ENCODE measurements at places on chromosomes 13 and 19. TPM values are rescaled to one million over a fixed set of nuclear protein-coding genes. Genes with fewer than 3 reads are reported as not detected.

Gene LYL1
- polyA plus RNA-seq: 2.4 TPM

DNA sequence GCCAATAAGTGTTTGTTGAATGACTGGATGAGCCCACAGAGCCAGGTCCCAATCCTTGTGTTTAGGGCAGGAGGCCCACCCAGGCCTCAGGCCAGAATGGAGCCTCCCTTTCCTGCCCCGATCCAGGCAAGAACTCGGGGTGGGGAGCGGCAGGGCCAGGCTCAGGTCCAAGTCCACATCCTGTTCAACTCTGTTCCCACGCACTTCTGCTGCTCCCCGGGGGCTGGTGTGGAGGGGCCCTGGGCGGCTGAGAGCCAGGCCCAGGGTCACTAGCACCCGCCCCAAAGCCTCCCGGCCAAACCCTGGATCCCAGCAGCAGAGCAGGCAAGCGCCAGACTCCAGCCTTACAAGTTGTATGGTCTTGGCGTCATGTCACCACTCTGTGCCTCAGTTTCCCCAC lies 8.0 kb downstream of the ANGPTL8 start:
- no peaks in the 10 kb centered on the region for H3K36me3 ChIP-seq
- no peaks in the 10 kb centered on the region for H3K4me1 ChIP-seq
- H3K27me3 ChIP-seq: no peaks in the 10 kb centered on the region
- H3K4me3 ChIP-seq: no peak overlapping the region
- DNase-seq: no peak
- H3K27ac ChIP-seq: no peak overlapping the region

DNA sequence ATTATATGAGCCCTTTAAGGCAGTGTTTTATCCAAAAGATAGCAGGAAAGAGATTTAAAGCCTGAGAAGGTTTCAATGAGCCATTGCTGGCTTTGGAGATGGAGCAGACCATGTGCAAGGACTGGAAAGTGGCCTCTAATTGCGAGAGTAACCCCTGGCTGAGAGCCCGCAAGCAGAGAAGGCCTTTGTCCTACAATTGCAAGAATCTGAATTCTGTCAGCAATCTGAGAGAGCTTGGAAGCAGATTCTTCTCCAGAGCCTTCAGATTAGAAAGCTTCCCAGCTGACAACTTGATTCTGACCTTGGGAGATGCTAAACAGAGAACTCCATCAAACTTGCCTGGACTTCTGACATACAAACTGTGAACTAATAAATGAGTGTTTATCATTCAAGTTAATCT lies 528.7 kb upstream of the KLF12 start:
- H3K27ac ChIP-seq: no peak overlapping the region
- no peaks in the 10 kb centered on the region for H3K27me3 ChIP-seq
- no peaks in the 10 kb centered on the region for H3K4me1 ChIP-seq

GRCh38 chr13:42363941-42364612 lies 92.1 kb downstream of the AKAP11 start:
- no peaks in the 10 kb centered on the region for H3K4me1 ChIP-seq
- H3K27ac ChIP-seq: no peak overlapping the region
- DNase-seq: no peak
- no peaks in the 10 kb centered on the region for H3K27me3 ChIP-seq

Gene ZNF471
- 1.6 TPM for polyA plus RNA-seq

Gene ZNF91
- polyA plus RNA-seq: 56.7 TPM

GRCh38 chr19:55112246-55112776 lies 5.1 kb downstream of the PPP1R12C start:
- peaks cover 7% of the 10 kb centered on the region for H3K4me1 ChIP-seq
- no peak for DNase-seq
- no peak overlapping the region for H3K27ac ChIP-seq
- no peak overlapping the region for H3K4me3 ChIP-seq
- no peaks in the 10 kb centered on the region for H3K36me3 ChIP-seq
- no peaks in the 10 kb centered on the region for H3K27me3 ChIP-seq

All from naive thymus-derived CD4-positive, alpha-beta T cell (primary cell).